BJ (cell line): ENCODE measurements at places on chromosomes 2 and 18.

DNA sequence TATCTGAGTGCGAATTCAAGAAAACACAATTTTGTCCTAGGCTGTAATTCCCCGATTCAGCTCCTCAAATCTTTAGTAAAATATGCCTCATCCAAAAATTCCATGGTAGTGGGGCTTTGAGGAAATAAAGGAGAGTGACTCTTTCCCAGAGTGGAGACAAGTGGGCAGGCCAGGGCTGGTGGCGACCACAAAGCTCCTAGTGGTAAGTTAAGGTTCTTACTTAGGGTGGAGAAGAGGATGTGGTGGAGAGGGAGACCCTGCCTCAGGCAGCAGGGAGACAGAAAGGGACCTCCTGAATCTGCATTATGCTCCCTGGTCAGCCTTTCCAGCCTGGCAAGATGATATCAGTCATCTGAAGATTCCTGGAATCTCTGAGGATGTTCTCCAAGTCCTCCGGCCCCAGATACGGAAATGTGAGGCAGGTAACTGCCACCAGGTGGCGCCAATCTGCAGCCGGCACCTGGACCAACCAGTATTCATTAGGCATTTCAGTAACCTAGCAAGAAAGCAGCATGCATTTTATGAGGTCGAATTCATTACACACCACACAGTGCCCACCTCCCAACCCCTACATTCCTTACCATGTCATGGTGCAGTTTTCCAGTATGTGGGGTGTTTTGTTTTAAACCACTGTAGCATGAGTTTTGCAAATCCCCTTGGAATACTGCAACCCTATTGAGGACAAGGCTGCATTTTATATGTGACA lies 106.4 kb downstream of the POLE4 start:
- no peak for DNase-seq

- DNase-seq, result no peak
Measured at GRCh38 chr2:101253013-101253702, 472 bp downstream of the CNOT11 start.

- DNase-seq, result no peak
Measured at GRCh38 chr2:15553519-15553918, 7.6 kb downstream of the NBAS start.

GRCh38 chr2:138421971-138422335 lies 79.6 kb upstream of the SPOPL start:
- peak; percentile 77 for DNase-seq
